Ureter (tissue), 1 donor: ENCODE measurements at places on chromosomes 6 and 20. TPM values are rescaled to one million over a fixed set of nuclear protein-coding genes. Genes with fewer than 3 reads are reported as not detected.

- DNase-seq, result no peak
These were observed 160.8 kb downstream of the C6orf58 start for GRCh38 chr6:127737768-127738167.

GRCh38 chr6:148401571-148401970 lies 58.9 kb downstream of the SASH1 start:
- DNase-seq, result no peak

The POU3F2 gene
- total RNA-seq, result not detected

DNA sequence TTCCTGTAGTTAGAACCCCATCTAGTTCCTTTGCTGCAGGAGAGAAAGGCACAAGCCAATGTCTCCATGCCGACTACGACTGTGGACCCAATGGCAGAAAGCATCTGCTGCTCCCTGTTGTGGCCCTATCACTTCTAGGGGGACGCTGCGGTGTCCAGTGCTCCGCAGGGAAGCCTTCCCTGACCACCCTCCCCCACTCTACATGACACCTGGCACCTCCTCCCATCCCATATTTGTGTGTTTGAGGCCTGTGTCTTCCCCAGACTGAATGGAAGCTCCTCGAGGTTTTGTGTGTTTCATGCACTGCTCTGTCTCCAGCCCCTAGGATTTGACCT lies 159.5 kb downstream of the DTNBP1 start:
- no peak for DNase-seq

The SIRPB2 gene
- total RNA-seq, result 3.6 TPM

GRCh38 chr20:49892260-49892659 lies 23.1 kb downstream of the SPATA2 start:
- no peak for DNase-seq

DNA sequence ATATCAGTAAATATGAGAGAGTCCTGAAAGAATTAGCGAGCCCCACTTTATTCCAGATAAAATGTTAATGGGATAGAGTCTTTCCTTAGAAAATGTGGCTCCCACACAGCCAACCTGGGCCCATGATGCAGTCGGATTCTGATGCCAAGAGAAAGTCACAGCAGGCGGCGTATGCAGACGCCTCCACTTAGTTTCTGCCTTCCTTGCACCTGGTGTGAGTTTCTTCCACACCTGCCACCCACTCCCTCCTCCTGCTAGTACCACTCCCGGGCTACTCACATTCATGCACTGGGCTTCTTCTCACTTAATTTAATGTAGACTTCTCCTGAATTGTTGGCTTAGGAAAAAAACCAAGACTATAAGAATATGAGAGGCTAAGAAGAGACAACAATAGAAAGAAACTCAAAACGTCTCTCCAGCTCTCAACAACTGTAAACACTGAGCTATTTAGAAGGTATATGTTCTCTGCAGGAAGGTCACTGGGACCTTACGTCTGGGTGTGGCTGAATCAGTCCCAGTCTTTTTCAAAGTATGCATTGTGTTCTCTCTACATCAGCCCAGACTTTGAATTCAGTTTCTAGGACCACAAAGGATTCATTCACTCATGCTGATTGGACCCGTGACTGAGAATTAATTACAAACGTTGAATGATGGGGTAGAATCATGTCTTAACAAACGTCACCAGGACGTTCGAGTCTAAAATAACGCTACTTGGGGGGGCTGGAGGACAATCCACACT lies 70.4 kb downstream of the GCNT2 start:
- no peak for DNase-seq

- no peak for DNase-seq
These were observed 12.5 kb downstream of the SIRT5 start for GRCh38 chr6:13586603-13587542.

DNA sequence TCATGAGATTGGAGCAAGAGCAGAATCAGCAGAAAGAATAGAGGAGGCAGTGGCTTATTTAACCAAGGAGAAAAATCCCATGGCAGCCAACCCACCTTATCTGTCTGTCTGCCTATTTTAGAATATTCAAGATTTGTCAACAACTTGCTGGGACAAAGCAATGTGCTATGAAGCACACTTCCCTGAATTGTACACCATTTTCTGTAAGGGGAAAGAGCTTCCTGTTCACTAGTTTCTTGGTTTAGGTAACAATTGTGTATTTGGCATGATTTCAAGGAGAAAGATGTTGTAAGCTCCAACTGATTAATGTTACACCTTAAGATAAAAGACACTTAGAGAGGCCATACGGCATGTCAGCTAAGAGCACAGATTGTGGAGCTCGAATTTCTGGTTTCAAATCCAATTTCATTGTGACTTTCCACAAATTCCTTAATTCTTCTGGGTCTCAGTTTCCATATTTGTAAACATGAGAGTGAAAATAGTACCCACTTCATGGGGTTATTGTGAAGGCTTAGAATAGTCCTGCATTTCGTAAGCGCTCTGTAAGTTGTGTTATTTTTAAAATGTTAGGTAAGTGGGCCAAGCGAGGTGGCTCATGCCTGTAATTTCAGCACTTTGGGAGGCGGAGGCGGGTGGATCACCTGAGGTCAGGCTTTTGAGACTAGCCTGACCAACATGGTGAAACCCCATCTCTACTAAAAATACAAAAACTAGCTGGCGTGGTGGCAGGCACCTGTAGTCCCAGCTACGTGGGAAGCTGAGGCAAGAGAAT lies 4.8 kb upstream of the MUC22 start:
- DNase-seq, result no peak

GRCh38 chr6:121086876-121087275 lies 247.4 kb downstream of the TBC1D32 start:
- DNase-seq, result no peak

DNA sequence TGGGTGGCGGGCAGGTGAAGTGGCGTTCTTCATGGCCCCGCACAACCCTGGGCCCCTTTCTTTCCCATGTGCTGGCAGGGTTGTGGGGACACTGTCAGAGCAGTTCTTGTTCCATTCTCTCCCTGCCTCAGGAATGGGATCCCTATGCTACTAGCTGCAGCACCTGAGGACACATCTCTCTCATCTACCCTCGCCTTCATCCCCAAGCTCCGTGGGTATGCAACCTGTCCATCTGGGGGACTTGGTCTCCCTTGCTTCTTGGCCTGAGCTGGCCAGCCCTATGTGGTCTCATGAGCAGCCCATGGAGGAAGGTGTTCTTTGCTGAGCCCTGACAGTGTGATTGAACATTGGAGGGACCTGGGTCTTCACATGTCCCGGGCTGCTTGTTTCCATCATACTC lies 24.2 kb downstream of the CST9L start:
- DNase-seq, result no peak

DNA sequence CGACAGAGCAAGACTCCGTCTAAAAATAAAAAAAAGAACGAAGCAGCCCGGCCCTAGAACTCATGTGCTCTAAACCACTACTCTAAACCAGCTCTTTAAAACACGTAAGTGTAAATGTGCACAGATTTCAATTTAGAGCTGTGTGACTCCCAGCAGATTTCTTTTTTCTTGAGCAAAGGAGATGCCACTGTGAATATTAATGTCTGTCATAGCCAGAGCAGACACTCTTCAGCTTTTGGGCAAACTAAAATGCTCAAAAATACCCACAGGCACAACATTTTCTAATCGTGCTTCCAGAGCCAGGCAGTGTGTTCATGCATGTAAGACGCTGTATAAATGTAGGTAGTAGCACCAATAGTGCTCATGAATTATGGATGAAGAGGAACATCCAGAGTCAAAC lies 218.9 kb upstream of the PLCB4 start:
- no peak for DNase-seq

- DNase-seq, result no peak
These were observed 152.9 kb downstream of the RNASET2 start for GRCh38 chr6:166803471-166803870.

The SLC32A1 gene
- not detected for total RNA-seq

The PNLDC1 gene
- not detected for total RNA-seq

DNA sequence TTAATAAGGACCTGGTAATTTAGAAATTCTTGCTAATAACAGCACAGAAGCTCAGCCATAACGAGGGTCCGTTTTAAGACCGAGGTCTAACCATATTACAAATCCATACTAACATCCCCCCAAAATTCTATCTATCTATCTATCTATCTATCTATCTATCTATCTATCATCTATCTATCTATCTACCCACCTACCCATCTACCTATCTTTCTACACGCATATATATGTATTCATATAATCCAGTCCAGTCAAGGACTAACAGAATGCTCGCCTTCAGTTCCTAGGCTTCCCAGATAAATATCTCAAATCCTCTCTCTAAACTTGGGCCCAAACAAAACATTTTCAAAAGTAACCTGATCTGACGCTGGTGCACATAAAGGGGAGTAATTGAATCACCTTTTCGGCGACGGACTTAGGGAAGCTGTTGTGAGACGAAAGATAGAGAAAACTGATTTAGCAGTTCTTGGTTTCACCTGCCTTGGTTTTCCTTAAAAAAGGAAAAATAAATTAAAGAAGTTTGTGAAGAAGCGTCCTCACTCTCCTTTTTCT lies 14.5 kb downstream of the HMGN4 start:
- DNase-seq, result no peak

The FKBP1A gene
- 260 TPM for total RNA-seq

DNA sequence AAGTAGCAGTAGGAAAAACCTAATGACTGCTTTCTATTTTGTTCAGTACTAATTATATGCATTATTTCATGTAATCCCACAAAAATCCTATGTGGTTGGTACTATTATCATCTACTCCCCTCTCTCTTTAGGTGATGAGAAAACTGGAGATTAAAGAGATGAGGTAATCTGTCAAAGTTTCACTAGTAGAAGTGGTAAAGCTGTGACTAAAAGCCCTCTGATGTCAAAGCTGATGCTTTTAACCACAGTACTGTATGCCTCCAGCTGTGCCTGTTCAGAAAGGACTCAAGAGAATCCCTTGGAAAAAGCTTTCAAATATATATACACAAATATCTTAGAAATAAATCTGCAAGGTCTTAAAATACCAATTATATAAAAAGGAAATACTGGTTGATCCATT lies 38.0 kb downstream of the PHIP start:
- DNase-seq, result no peak

- no peak for DNase-seq
These were observed 11.8 kb downstream of the SMPDL3A start for GRCh38 chr6:122800906-122801305.

GRCh38 chr6:170114956-170115855 lies 175.7 kb downstream of the DLL1 start:
- peak; percentile 49 for DNase-seq

DNA sequence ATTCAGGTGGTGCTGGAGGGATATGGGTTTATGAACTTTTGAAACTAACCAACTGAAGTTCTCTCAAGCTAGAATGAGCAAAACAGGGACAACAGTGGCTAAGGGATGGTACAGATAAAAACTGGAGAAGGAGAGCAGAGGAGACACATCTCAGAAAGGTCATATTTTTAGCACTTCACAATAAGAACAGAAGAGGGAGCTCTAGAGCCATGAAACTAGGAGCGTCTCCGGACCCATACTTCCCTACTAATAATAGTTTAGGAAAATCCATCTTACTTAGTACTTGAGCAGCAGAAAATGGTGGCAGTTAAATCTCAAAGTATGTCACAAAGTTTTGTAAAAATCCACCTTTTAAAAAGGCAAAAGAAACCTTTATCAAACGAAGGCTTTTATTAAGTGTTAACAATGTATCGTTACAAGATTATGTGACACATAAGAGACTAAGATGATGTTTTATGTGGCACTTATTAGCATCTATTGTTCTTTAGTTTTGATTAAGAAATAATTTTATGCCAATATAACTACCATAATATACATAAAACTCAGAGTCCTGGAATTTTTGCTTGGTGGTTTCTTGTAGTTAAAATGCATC lies 278.6 kb downstream of the TBC1D32 start:
- no peak for DNase-seq

DNA sequence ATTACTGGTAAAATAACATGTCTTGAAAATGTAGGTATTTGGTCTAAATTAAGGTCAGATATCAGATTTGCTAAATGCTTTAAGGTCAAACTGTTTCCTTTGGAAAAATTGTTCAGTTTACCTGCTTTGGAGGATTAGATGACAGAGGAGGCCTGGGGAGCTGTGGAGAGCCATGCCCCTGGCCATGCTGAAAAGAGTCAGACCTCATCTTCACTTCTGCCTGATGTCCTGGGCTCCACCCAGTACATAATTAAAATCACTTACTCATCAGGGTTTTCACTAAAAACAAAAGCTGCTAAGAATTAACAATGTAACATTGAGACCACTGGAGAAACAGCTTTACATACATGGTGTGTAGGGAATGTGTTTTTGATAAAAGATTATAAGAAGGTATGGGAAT lies 60.8 kb upstream of the UNC93A start:
- no peak for DNase-seq

The ARMH2 gene
- not detected for total RNA-seq

DNA sequence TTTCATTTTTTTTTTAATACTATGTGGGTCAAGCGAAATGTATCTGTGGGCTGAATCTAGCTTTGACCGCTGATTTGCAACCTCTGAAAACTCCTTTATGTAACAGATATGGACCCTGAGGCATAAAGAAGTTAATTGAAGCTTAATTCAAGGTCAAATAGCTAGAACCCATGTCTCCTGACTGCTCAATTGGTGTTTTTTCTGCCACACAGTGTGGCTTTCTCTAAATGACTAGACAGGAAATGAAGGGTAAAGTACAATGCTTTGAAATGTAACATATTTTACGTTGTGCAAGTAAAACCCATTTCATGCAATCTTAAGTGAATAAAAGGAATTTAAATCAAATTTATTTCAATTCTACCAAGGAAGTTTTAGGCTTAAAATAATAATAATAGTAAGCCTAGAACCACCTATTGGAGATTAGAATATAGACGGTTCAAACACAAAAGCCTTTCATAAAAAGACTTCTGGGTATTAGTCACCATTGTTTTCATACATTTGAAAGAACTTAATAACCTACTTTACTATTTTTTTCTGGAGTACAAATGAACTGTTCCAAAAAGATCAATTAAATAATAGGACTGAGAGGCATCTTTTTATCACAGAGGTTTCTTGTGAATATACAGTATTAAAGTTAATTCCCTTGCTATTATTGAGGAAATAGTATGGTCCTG lies 279.8 kb downstream of the EPHA7 start:
- no peak for DNase-seq

- DNase-seq, result no peak
These were observed 34.8 kb downstream of the IYD start for GRCh38 chr6:150403458-150404246.

The CDH26 gene
- total RNA-seq, result 31.0 TPM

The BCKDHB gene
- total RNA-seq, result 35.6 TPM

The FOXF2 gene
- 3.4 TPM for total RNA-seq

DNA sequence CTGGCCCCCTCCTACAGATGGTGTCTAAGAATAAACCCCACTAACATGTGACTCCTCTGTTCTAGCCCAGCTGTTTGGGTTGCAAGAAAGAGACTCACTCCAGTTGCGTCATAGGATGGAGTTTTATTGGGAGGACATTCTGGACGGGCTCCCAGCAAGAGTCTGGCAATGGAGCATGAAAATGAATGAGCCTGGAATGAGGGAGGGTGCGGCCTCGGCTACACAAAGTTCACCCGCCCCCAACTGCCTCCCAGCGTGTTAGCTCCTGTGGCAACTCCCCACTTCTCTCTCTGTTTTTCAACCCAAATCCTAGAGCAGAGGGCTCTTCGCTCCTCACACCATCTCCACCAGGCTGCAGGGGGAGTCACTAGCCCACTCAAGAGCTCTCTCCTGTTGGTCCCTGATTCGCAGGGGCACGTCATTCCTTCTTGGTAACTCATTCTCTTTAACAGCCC lies 5.1 kb upstream of the ADAM33 start:
- DNase-seq, result peak; percentile 86
